NCI-H510A (cell line): ENCODE measurements at places on chromosomes 5 and 9.

DNA sequence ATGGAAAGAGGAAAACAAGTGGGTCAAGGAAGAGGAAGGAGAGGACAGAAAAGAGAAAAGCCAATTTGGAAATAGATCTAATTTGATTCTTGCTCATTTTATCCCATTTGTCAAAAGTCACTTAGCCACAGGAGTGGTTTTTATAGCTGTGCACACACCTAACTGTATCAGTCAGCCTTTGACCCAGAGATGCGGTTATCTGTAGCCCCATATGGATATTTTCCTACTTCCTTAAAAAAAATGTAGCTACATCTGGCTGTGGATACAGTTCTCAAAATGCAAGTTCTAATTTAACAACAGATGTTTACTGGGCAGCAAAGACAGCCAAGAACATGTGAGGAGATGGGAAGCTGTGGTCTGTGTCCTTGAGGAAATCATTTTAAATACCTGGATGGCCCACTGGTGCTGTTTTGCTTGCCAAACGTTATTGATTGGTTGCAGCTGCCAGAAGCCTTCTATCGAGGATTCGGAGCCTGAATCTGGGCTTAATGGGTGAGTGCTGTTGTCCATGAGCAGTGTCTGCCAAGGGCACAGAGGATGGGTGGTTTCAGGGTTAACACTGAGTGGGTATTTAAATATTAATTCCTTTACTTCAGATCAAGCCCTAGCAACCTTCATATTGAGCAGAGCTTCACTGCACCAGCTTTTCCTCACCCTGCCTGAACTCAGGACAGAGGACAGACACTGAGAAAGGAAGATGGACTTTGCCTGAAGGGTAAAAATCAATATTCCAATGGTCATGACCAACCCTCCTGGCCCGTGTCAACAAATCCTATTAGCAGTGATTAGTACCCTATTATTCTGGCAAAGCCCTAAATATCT lies 92.2 kb downstream of the APBA1 start:
- DNase-seq = no peak

DNA sequence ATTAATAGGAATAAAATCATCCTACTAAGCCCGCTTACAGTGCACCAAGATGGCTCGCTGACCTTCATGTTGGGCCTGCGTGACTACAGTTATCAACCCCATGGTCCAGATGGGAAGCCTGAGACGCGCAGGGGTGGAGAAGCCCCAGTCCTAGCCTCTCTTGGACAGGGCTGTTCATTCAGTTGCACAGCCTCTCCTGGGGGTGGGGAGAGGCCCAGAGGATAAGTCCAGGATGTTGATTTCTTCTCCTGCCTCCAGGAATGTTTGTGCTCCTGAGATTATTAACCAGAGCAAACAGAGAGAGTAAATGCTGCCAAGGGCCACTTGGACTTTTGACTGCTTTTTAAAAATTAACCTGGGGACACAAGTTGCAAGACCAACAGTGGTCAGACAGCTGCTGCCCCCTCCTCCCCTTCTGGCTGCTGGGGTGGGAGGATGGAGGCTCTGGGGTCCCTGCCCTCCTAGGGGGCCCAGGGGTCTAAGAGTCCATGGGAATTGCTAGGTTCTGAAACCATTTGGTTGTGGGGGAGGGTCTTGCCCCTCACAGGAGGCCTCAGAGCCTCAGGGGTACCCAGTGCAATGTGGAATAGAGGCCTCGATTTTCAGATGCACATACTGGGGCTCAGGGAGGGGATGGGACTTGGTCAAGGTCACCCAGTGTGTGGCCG lies 2.8 kb upstream of the AMBP start:
- DNase-seq = no peak

DNA sequence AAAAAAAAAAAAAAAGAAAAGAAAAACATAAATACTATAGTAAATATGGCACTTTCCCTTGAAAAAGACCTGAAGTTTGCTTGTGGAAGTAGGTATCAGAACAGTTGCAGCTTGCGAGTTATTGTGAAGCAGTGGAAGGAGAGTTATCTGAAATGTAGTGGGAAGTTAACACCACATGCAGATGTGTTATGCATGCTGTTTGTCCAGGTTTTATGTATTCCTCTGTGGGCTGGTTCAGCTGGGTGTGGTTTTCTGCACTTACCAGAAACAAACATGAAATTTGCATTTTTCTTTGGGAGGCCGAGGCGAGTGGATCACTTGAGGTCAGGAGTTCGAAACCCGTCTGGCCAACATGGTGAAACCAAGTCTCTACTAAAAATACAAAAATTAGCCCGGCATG lies 42.1 kb upstream of the CTNNA1 start:
- DNase-seq = no peak

DNA sequence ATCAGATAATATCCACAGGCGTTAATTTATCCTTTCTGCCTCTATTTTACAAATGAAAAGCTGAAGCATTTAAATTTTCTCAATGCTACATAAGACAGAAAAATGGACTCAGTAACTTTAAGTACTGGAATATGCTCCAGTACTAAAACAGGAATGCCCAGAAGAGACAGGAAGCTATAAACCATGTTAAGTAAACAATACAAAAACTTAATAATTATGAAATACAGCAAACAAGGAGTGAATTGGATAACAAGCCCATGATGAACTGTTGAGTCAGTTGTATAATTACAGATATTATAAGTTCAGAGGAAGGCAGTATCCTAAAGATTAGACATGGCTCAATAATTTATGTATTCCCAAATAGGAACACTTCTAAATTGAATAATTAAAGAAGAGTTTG lies 148.5 kb downstream of the CHSY3 start:
- no peak for DNase-seq

DNA sequence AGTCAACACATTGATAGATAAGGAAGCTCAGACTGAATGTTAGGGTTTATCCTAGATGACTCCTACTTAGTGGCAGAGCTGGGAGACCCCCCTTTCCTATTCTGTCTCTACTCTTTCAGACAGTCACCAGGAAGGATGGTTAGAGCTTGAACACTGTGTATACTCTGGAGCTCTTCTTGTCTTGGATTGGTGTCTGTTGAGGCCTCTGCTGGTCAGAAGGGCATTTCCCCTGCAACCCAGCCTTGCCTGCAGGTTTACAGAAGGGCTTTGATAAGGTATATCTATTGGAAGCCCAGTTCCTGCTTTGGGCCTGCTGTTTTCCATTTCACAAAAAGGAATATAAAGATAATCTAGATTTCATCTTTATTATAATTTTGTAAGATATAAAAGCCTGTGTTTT lies 71.8 kb downstream of the KDM4C start:
- DNase-seq = no peak

GRCh38 chr9:112751056-112751795 lies 666 bp downstream of the SNX30 start:
- DNase-seq = peak; percentile 32

DNA sequence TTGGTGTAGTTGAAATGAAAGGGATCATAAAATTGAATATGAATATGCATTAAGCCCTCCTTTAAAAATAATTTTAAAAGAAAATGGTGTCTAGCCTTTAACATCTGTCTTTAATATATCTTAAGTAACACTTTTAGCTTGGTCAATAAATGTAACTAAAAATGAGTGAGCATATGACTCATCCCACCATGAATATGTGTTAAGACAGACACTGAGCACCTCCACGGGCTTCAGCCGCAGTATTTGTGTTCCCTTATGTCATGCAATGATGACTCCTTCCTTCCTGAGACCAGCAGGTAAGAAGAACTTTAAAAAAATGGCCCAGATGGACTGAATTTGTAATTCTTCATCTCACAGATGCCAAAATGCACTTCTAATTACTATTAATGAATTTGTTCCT lies 563.2 kb downstream of the NR2F1-AS1 start:
- no peak for DNase-seq

DNA sequence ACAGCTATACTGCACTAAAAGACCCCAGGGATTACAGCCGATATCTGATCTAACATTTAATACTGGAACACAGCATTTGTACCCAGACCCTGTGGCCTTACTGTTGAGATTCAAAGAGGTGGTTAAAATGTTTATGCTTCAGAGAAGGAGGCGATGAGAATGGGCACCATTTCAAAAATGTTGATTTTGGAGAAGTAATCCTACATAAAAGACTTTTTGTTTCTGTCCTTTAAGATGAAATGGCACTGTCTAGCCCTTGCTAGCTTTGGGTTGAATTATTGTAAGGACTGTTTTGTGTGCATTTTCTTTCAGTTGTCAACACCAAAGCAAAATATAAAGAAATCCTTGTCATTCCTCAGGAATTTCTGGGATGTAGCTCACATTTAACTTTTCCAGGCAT lies 288.5 kb upstream of the ANKH start:
- no peak for DNase-seq

GRCh38 chr5:9430306-9430705 lies 115.6 kb downstream of the SEMA5A start:
- no peak for DNase-seq

DNA sequence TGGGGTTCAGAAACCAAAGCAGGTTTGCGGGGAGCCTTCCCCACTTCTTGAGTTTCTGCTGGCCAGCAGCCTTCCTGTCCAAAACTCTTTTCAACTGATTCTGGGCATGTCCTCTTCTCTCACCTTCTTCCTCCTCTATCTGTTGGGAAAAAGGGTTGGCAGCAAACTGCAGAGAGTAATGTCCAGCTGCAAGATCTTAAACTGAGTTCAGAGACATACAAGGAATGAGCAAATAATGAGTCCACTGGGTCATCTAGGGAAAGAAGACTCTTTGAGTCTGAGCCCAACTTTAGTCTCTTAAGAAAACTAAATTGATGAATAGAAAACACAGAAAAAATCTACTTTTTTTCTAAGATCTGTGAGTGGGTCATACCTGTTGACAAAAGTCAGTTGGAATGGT lies 16.5 kb downstream of the ANKDD1B start:
- no peak for DNase-seq

- DNase-seq = peak; percentile 43
Measured at GRCh38 chr9:35604578-35605350, at the start of gene TESK1. Gene TESK1 (plus strand): TSS chr9:35605262. CDS start chr9:35605620, 358 bp downstream.

GRCh38 chr9:4678679-4679267 lies 596 bp upstream of the CDC37L1 start:
- DNase-seq = no peak

- DNase-seq = no peak
Measured at GRCh38 chr9:69452110-69452782, 127.2 kb downstream of the ENTREP1 start.

GRCh38 chr9:72954431-72955125 lies 1.7 kb upstream of the ALDH1A1 start:
- DNase-seq = no peak

DNA sequence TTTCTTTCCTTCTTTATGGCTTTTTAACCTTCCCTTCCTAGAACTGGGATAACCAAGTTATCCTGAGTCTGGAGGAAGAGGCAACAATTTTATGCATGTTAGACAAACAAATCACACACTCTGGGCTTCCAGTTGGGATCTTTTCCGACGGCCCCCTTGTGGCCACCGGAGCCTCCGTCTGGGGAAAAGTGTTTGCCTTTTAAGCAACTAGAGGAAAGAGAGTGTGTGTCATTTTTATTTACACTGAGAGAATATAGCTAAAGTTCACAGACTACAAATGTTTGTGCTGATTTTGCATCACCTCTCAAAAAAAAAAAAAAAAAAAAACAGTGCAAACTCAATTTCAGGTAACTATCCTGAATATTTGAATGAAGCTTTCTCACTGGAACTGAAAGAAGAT lies 126.2 kb downstream of the SEMA6A start:
- no peak for DNase-seq

DNA sequence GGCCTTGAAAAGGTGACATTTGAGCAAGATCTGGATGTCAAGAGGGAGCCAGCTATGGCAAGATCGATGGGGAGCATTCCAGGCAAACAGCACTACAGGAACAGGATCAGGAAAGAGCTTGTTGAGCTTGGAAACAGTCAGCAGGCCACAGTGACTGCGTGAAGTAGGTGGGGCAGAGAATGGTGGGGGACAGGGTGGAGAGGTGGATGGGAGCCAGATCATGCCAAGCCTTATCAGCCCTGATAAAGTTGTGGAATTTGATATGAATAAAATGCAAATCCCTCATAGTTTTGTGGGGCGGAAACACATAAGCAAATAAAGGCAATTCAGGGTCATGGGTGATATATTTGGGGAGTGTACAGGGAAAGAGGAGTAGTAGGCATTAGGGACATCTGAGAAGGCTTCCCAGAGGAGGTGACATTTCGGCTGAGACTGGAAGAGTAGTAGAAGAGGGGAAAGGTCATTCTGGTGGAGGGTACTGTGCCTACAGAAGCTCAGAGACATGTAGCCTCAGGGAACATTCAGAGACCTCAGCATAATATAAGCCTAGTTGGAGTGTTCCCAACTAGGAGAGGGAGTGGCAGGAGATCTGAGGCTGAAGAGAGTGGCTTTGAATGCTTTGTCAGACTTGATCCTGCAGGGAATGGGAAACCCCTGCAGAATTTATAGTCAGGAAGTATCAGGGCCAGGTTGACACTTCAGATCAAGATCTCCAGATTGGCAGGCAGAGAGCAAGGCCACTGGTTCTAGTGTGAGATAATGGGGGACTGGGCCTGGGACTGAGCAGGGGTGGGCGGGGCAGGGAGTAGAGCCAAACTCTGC lies 9.7 kb upstream of the CYSTM1 start:
- no peak for DNase-seq

- DNase-seq = no peak
Measured at GRCh38 chr5:179132586-179133355, 72.6 kb downstream of the ZNF354C start.

GRCh38 chr5:178282391-178282790 lies 49.8 kb upstream of the PHYKPL start:
- DNase-seq = no peak

DNA sequence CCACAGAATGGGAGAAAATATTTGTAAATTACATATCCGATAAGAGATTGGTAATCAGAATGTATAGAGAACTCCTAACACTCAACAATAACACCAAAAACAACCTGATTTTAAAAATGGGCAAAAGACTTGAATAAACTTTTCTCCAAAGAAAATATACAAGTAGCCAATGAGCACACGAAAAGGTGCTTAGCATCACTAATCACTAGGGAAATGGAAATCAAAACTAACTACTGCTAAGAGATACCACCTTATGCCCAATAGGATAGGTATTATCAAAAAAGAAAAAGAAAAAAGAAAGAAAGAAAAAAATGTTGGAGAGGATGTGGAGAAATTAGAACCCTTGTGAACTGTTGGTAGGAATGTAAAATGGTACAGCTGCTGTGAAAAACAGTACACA lies 212.1 kb downstream of the TLR4 start:
- no peak for DNase-seq

DNA sequence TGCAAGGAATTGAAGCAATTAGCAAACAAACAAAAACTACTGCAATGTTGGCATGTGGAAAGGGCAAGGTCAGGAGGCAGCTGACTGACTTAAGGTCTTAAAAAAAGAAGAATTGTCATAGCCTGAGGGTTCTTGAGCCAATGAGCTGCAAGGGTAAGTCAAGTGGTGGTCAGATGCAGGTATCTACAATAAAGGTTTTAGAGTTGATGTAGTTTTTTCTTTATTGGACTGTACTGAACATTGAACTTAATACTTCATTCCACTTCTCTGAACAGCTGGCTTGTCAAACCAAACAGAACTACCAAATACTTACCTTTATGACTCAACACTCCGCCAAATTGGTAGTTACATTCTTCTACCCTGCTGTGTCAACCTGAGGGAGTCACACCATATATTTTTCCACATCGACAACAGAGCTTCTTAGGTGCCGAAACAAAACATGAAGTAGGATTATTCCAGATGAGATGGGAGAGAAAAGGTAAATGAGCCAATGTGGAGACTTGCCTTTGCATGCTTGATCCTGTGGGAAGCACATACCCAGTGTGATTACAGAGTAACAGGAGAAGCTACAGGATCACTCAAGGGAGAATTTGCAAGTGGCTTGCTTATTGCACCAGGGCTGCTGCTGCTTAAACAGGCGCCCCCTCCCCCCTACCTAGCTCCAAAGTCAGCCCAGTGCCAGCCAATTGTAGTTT lies 35.3 kb downstream of the EQTN start:
- no peak for DNase-seq
